ENCODE measurements at places on chromosomes 16 and 17.

DNA sequence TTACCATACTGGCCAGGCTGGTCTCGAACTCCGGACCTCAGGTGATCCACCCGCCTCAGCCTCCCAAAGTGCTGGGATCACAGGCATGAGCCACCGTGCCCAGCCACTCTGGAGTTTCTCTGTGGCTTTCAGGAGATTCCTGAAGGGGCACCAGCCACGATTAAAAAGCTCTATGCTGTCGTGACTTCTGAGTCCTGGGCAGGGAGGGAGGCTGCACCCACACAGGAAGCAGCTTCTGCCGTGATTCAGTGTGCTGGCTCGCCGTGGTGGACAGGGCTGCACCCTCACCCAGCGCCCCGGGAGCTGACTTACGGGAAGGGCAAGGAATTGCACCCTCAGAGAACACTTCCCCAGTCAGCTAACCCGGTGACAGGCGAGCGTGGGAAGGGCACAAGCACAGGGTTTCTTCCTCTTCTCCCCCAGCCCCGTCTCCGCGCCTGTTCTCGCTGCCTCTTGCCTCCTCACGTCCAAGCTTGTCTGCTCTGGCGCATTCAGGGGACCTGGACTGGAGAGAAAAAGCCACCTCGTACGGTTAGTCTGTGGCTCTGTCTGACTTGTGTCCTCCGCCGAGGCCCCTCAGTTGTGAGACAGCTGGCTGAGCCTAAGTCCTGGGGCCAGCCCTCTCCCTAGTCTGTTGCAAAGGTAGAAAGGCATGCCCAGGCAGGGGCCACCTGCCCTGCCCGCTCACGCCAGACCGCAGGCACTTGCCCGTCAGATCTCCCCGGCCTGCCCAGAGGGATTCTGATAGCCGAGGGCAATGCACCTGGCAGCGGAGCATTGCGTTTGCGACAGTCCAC, 145.0 kb downstream of the SEC14L1 start:
- DNase-seq, result no peak

- no peak for DNase-seq
These were observed 6.5 kb downstream of the TMEM170A start for GRCh38 chr16:75458029-75458428.

DNA sequence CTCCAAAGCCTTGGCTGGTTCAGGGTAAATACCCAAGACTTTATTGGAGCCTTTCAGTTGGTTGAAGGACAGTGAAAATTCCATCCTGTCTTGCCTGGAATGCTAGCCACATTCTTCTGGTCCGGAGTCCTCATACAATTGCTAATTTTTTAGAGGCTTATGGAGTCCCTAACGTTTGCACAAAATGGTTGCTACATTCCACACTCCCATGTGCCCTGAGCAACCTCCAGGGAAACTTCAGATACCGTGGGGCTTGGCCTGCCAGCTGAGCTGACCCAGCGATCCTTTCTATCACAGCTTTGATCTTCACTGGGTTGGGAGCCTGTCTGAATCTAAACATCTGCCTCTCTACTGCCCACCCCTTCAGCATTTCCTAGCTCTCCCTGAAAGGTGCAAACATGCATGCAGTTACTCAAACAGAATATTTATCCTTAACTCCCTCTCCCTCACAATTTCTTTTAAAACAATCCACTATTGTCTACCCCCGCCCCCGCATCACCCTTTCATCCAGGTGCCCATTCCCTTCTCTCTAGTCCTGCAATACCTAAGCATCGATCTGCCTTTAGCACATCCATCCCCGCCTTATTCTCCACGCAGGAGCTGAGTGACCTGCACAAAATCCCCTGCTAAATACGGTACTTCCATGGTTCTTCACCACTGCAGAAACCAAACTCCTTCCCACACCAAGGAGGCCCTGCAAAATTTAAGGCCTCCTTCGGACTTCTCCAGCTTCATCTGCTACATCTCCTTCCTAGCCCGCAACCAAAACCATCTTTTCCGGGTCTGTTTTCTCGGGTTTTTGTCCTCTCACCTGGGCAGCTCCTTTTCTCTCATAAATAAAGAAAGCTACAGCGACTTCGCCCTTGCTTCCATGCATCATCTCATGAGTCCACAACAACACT, 810 bp upstream of the GAN start:
- DNase-seq, result no peak

- no peak for DNase-seq
These were observed 208.0 kb downstream of the MSI2 start for GRCh38 chr17:57464191-57464864.

- DNase-seq, result no peak
These were observed 201.6 kb upstream of the C17orf78 start for GRCh38 chr17:37174205-37174604.

- no peak for DNase-seq
These were observed 39.0 kb downstream of the NEUROD2 start for GRCh38 chr17:39568702-39569101.

DNA sequence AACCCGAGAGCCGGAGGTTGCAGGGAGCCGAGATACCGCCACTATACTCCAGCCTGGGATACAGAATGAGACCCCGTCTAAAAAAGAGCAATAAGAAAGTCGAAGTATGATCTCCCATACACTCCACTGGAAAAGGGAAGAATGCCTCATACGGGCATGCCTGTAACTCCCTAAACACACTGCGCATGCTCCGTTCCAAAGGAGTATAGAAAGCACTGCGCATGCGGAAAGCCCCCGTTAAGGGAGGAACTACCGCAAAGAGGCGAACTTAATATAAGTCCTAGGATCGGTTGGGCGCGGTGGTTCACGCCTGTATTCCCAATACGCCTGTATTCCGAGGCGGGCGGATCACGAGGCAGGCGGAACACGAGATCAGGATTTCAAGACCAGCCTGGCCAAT, 313.1 kb upstream of the ERCC4 start:
- DNase-seq, result no peak

DNA sequence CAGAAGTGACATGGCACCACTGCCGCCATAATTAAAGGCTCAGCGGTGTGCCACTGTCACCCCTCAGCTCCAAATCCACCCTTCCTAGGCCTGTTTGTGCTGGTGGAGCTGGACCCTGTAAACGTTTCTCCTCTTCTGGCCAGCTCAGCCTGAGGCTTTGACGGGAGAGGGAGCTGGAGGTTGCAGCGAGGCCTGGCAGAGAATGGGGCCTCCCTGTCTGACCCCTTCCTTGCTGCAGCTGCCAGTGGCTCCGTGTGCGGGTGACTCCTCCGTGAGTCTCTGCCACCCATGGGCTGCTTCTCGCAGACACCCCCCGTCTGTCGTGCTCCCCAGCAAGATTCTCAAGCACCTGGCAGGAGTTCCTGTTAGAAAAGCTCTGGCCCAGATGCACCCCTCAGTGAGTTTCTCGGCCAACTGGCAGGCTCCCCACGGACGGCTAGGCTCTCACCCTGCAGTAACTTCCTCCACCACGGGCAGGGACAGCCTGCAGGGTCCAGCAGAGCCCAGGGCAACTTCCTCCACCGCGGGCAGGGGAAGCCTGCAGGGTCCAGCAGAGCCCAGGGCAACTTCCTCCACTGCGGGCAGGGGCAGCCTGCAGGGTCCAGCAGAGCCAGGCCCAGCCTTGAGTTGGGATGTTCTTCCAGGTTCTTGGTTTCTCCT, 4.7 kb upstream of the CHMP6 start:
- no peak for DNase-seq

GRCh38 chr16:85200471-85201278, 88.4 kb upstream of the CIBAR2 start:
- DNase-seq, result no peak

DNA sequence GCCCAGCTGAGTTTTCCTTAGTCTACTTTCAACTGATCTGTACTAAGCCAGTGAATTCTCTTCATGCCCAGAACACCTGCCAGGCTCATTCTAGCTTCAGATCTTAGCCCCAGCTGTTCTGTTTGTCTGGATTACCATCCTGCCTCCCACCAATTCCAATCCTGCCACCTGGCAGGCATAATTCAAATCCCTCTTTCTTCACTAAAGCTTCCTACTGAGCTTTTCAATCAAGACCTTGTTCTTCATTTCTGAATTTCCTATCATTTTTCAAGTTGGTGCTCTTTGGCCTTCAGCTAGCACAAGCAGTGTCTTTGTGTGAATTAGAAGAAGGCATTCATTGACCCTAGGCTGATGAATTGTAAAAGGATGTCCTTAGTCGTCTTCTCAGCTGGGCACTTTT, 357.6 kb downstream of the UTP18 start:
- DNase-seq, result no peak

DNA sequence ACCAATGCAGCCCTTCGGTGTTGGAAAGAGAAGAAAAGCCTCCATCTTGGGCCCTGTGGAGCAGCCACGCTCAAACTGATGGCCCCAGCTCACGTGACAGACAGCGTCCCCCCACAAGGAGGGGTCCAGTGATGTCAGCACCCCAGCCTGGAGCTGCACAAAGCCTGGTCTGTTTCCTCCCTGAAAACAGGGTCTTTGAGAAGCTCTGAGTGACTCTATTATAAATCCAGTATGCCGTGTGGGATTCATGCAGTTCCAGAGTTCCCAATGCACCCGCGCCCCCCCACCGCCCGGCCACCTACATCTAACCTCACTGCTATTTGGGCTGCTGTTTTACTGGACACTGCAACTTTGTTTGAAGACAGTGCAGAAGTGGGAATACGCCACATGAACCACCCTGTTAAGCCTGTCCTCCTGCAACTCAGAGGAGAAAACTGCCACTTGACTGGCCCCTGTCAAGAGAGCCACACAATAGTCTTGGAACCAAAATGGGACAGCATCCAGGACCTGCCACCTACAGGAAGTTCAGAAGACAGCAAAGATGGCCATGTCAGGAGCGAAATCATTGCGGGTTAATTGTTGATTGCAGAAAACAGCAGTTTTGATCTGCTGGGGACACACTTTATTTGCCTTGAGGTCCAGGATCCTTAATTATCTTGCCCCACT, 33.1 kb downstream of the PMP22 start:
- no peak for DNase-seq

GRCh38 chr17:72761431-72761830, 331.1 kb downstream of the SLC39A11 start:
- DNase-seq, result no peak

GRCh38 chr16:66923866-66924265, 1.5 kb downstream of the RRAD start:
- no peak for DNase-seq

GRCh38 chr16:52705122-52705521, 158.2 kb upstream of the TOX3 start:
- no peak for DNase-seq

DNA sequence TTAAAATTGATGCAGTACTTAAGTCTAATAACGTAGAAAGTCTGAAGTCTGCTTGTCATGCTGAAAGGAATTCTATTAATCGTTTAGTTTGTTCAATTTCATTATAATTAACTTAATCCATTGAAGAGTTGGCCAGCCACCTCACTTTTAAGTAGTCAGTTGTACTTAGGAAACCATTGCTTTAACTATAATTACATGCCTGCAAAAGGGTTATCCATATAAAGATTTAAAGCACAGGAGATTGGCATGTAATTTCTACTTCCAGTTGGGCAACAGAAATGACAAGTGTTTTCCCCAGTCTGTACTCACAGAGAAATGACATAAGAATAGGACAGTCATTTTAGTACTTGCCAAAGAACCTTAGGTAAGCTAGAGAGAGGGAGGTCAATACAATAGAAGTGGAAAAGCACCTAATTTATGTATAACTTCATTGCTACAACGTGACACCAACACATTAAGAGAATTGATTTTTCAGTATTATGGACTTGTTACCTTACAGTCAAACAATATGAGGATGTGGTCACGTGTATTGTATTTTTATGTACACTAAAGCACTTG, 3.7 kb upstream of the USP32 start:
- no peak for DNase-seq

DNA sequence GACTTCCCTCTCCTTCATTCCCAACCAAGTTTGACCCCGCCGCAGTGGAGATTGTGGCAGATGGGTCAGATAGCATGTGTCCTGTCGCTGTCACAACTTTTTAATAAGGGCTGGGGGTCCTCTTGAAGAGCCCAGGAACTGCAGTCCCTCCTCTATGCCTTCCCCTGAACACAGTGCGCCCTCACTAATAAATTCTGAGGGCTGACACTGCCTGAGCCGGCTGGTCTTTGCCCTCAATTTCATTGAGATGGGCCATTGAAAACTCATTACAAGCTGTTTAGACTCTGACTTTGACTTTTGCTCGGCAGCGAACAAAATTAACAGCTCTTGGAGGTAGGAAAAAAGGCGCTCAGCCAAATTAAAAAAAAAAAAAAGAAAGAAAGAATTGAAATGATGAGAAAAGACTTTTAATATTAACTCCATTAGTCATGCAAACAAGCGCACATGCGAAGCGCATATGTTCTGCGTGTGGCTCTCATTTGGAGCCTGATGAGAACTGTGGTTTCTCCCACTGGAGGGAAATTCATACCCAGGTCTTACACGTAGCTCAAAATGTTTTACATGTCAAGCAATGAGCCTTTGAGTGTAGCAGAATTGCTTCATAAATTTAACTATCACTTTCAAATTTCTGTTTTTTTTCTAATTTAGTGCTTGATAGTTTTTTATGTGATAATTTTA, 704.7 kb downstream of the WWOX start:
- DNase-seq, result no peak

GRCh38 chr16:27445502-27446175, 43.7 kb downstream of the IL21R start:
- no peak for DNase-seq

DNA sequence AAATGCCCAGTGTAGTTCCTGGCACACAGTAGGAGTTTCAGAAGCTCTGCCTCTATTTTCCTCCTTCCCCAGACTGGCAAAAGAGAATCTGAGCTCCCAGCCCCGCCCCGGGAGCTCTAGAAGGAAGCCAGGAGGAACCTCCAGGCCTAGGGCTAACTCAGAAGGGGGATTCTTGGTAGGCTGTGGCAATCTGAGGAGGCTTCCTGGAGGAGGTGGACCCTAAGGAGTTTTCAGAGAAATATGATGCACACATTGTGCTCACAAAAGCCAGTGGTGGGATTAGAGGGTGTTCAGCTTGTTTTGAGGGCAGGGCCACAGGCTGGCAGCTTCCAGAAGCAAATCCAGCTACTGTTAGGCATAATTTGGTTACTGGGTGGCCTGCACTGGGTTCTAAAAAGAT, 10.0 kb downstream of the ADGRG1 start:
- DNase-seq, result no peak

- DNase-seq, result no peak
These were observed 190.0 kb downstream of the C16orf95 start for GRCh38 chr16:87127061-87127765.

DNA sequence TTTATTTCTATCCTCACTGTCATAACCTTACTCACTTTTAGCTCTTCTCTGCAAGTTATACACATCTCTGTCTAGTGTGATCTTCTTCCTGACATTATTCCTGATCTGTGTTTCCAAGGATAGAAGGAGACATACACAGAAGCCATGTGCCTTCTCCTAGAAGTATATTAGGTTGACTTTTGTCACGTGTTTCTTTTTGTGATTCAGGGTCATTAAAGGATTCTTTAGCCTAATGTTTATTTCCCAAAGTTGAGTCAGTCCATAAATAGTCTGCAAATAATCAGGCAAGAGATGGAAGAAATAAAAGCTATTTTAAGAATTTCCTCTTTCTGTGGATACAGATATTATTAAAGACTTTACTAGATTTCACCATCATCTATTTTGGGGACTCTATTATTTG, 214.1 kb upstream of the GOT2 start:
- no peak for DNase-seq

- DNase-seq, result no peak
These were observed 1.0 kb upstream of the CCNF start for GRCh38 chr16:2428051-2428783.

- DNase-seq, result no peak
These were observed at the start of gene ASB16 for GRCh38 chr17:44170499-44171201. TSS of gene ASB16 (plus strand) at chr17:44170704. CDS start at chr17:44170790, 86 bp downstream.

GRCh38 chr17:28906276-28906675, 3.4 kb upstream of the DHRS13 start:
- no peak for DNase-seq

GRCh38 chr16:87331241-87331801, 14.1 kb upstream of the C16orf95 start:
- DNase-seq, result no peak
